DMS153 (cell line): ENCODE measurements at places on chromosomes 6 and 20.

GRCh38 chr6:30685157-30686008 is 1.1 kb downstream of the PPP1R18 start:
- no peak for DNase-seq

GRCh38 chr20:8385247-8385646 is 253.2 kb downstream of the PLCB1 start:
- DNase-seq: no peak

DNA sequence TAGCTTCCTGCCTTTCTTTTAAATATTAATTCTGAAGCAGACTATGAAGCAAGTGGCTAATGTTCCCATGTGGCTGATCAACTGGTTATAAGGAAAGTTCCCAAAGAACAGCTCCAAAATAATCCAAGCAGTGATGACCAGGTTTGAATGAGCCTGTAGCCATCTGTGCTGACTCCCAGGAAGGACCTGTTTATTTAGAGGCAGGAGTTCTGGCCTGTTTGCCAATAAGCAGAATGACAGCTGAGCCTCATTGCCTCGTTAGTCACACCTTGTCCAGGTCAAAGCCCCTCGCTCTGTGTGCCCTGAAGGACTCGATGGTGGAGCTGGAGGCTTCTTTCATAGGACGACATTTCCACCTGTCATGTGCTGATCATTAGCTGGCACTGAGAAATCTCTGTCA is 97.4 kb downstream of the TMEM170B start:
- no peak for DNase-seq

GRCh38 chr6:47690791-47691190 is 7.6 kb upstream of the ADGRF4 start:
- DNase-seq: no peak

DNA sequence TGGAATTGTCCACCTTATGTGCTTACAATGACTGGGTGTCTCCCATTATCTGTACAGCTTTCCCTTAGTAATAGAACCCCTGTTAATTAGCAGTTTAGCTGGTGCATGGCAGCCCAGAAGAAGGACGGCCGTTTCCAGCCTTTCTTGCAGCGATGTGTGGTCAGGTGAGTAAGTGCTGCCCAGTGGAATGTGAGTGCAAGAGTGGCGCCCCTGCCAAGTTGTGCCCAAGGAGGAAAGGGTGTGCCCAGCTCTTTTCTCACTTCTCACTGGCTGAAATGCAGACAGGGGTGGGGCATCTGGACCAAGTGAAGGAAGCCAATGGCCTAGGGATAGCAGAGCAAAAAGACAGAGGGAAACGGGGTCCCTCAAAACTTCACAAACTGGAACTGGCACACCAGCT is 296.8 kb downstream of the PREX1 start:
- DNase-seq: no peak

DNA sequence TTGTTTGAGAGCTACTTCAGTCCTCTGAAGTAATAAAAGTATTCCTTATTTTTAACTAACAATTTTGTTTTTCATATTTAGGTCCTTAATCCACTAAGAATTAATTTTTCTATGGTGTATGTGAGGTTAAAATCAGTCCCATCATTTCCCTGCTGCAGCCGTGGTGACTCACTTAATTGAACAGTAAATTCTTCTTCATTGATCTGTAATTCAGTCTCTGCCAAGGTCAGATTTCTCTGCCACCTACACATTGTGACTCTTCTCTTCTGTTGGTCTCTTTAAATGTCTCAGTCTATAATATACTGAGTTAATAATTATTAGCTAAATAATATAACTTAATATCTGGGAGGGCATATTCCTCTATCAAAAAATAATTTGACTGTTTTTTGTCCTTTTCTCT is 262.3 kb downstream of the UTRN start:
- DNase-seq: no peak

DNA sequence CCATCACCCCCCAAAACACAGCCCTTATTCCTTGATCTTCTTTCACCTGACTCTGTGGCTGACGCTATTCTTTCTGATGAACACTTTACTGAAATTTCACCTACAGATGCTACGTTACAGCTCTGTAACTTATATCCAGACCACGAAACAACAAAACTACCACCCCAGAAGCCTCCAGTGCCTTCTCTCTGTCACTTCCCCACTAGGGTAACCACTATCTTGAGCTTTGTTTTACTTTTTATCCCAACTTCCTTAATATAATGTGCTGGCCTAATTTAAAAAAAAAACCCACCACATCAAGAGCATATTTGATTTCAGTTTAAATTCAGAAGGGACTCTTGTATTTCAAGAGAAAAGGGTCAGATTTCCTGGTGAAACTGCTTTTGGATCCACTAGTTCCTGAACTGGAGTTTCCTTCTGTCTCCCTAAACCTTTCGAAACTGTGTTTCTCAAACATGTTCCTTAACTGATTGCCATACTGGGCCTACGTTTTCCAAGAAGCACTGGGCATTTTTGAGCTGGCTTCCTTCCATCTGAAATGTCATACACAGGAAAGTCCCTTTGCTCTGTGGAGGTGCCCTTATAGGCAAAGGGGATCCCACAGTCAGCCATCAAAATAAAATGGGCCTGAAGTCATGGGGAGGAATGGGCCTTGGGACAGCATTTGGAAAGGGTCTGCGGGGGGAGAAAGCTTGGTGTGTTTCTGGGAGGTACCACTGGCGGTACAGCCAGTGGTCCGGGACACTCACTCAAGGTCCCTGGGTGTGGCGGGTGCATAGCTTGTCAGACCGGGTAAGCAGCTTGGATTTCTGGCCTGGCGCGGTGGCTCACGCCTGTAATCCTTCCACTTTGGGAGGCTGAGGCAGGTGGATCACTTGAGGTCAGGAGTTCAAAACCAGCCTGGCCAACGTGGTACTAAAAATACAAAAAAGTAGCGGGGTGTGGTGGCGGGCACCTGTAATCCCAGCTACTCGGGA is 25.8 kb upstream of the RTF2 start:
- DNase-seq: no peak

DNA sequence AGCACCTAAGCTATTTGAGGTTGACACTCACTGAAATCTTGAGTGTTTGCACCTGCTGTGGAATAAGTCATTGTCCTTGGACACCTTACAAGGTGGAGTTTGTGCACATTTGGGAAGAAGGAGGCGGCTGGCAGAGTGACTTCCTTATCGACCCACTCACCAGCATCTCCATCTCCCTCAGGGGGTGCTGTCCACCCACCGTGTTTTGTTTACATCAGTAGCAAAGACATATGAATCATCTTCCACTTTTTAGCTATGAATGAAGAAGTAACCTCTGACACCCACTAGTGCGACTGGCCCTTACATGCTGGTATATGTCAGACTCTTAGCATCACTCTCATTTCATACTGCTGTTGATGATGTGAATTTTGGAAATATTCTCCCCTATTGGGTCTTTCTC is 119.5 kb upstream of the SGK1 start:
- DNase-seq: no peak

GRCh38 chr6:142679907-142680700 is 264.9 kb downstream of the HIVEP2 start:
- DNase-seq: no peak

DNA sequence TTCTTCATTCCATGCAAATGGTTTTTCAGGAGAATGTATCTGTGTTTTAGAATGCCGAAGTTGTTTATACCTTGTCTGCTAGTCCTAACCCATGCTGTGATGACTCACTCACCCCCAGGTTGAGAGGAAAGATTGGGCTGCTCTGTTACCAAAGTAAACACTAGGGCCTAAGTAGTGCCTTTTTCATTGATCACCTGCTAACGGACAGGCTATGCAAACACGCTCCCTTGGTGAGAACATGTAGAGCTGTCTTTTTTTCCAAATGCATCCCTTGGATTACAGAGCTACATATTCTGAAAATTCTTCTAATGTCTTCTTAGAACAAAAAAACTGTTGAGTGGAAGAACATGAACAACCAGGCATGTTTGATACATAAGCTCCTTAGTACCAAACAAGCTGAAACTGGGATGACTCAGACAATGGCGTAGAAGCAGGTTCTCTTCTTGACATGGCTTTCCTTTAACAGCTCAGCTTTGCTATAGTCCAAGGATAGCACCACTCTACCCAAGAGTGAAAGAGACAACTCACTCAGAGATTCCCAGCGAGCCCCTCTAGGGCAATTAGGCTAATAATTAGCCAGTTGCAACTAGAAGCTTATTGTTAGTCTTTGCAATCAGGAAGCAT is 20.5 kb downstream of the PERP start:
- peak; percentile 91 for DNase-seq

DNA sequence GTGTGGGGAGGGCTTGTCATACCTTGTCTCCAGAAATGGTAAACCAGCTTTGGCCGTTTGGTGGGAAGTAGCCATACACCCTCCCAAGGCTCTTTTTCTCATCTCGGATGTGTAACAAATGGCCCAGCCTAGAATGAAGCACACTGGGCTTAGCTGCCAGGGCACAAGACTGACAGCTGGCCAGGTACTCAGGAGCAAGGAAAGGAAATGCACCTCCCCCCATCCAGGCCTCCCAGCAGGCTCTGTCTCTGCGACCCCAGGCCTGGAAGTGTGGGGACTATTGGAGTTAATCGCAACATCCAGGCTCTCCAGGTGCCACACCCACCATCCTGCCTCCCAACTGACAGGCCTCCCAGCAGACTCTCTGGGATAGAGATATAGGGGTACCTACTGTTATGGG is 43.0 kb downstream of the MRS2 start:
- DNase-seq: no peak

GRCh38 chr20:33609504-33609903 is 52.6 kb upstream of the C20orf144 start:
- no peak for DNase-seq

DNA sequence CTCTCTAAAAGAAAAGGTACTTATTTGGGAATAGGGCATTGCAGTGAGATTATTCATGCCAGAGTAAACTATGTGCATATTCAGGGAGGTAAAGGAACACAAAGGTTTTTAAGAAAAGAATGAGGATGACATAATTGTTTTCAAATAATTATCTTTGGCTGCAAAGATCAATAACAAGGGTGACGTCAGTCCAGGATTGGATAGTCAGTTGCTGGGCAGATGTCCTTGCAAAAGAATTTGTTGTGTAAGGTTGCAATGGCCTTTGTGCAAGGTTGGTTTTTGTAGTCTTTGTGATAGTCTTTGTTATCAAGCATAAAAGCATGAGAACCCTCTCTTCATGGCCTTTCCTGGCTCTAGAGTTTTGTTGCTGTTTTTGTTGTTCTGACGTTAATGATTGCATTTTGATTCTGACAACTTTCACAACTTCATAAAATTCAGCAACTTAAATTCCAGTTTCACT is 17.7 kb downstream of the LOC128125822 start:
- no peak for DNase-seq

DNA sequence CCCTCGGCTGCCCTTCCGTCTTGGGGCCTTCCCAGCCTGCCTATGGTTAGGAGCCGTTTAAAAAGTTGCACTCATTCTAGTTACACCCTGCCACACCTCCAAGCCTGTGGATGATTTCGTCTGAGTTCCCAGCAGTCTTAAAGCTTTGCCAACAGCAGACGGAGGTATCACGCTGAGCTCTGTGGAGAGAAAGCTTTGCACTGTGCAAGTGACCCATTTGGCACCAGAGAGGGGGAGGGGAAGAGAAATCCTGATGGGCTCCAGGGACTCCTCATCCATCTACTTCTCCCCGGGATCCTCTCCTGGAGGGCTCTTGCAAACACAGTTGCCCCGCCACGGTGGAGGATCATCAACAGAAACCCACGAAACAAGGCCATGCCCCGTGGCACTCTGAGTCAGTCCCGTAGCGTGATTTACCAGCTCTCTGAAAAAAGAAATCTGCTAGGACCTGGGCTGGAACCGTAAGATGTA is 98.8 kb upstream of the CITED2 start:
- DNase-seq: no peak

GRCh38 chr6:149037051-149037671 is 280.4 kb upstream of the TAB2 start:
- no peak for DNase-seq

GRCh38 chr6:170205126-170205525 is 85.8 kb downstream of the DLL1 start:
- no peak for DNase-seq

- DNase-seq: no peak
Observed at GRCh38 chr20:15487030-15487429, 1086.2 kb downstream of the KIF16B start.
